ENCODE measurements at places on chromosomes 5 and 9. TPM values are rescaled to one million over a fixed set of nuclear protein-coding genes. Genes with fewer than 3 reads are reported as not detected.

FBXO4 gene
- total RNA-seq: 6.7 TPM

KYAT1 gene
- 7.0 TPM for total RNA-seq

CDX1 gene
- total RNA-seq: 0.57 TPM

DNA sequence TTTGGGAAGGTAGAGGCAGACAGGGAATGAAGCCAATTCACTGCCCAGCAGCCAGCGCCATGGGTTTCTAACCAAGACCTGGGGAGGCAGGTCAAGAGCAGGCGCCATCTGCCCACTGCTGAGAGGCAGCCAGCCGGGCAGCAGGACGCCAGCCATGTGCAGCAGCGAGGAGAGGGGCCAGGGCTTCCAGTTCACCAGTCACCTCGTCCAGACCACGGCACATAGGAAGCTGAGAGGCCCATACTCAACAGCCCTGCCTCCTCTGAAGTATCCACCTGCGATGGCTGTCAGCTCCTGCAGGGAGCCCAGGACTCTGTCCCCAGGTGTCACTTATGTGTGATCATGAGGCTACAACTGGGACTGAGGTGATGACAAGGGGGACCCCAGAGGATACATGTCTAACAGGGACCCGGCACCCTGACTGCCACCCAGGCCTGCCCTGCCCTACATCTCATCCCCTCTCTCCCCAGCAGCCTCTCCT is 30.1 kb downstream of the IPPK start:
- peaks cover under 1% of the 10 kb centered on the region for H3K4me1 ChIP-seq
- no peak for DNase-seq
- H3K36me3 ChIP-seq: peaks cover 28% of the 10 kb centered on the region
- no peak overlapping the region for H3K4me3 ChIP-seq

DNA sequence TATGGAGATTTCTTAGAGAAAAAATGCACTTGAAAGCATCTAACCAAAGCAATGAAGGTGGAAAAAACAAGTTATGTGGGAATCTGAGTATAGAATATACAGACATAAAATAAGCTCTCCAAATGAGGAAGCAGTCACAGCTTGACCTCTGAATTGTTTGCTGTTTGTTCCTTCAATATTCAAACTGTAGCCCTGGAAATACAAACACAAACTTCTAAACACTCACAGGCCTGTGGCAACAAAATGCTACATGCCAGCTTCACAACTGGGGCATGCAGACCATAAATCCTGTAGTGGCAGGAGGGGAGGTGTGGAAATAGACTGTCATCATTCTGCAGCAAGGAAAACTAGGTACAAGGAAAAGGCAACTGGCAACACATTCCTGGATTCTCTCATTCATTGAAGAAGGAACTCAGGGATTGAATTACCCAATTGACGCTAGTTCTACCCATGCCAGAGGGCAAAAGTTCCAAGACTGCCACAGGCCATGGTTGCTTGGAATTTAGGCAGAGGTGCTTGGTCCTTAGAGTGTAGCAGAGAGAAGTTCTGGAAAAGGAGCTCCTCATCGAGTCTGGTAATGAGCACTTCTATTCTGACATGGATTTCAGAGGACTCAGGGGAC is 349.6 kb downstream of the PDE4D start:
- no peaks in the 10 kb centered on the region for H3K27me3 ChIP-seq
- H3K4me3 ChIP-seq: no peak overlapping the region
- peaks cover 40% of the 10 kb centered on the region for H3K4me1 ChIP-seq
- no peak for DNase-seq
- no peaks in the 10 kb centered on the region for H3K36me3 ChIP-seq

DNA sequence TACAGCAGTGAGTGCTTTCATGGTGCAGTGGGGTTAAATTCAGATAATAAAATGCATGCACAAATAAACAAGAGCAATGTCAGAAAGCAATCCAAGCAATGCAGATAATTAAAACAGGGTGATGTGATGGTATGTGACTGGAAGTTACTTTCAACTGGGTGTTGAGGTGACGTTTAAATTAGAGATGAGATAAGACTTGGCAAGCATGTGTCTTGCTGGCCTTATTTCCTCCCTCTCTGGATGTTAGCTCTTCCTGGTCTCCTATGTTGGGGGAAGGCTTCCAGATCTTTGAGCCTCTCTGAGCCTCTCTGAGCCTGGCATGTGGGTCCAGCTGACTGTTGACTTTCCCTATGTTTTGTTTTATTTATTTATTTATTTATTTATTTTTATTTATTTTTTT is 54.4 kb downstream of the DOCK2 start:
- no peak overlapping the region for H3K27ac ChIP-seq
- no peaks in the 10 kb centered on the region for H3K27me3 ChIP-seq
- peaks cover 31% of the 10 kb centered on the region for H3K4me1 ChIP-seq
- DNase-seq: no peak

DNA sequence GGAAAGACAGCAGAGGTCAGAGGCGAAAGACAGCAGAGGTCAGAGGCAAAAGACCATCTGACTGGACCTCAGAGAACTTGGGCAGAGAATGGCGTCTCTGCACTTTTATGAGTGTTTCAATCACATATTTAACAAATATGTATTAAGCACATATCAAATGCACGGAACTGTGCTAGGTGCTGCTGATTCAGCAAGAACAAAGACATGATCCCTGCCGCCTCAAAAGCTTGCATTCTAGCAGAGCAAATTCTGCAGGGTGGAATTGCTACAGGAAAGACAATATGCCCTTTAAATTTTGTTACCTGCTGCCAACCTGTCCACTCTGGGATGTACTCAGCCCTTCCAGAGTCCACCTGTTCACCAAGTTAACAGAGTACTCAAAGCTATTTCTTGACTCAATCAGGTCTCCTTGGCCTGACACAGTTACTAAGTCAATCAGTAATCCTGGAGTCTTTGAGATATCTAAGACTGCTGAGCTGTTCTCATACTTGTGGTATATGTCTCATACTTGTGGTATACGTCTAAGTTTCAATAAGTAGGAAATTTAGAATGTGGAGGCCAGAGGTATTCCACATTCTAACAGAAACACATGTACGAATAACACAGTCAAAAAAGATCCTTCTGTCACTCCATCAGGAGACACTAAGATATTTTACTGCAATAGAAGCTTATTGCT is 131.8 kb downstream of the GNAQ start:
- no peak overlapping the region for H3K4me3 ChIP-seq
- no peaks in the 10 kb centered on the region for H3K27me3 ChIP-seq
- no peak for DNase-seq
- peaks cover 2% of the 10 kb centered on the region for H3K36me3 ChIP-seq

DNA sequence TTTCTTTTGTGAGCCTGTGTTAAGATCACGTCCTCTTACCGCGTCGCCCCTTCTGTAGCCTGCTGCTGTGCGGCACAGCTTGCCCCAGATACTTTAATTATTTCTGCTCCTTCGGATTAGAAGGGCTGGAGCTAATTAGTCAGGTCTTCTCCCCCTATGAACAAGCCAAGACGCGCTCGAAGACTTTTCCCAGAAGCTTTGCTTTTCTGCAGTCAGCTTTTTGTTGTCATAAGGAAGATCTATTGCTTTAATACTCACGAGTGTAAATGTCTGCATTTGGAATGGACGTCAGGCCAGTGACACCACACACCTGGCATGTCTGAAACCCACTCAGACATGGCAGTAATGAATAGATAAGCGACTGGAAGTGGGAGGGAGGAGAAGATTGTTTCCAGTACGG is 37.0 kb downstream of the PRUNE2 start:
- no peaks in the 10 kb centered on the region for H3K36me3 ChIP-seq
- no peak for DNase-seq
- no peak overlapping the region for H3K27ac ChIP-seq
- H3K4me1 ChIP-seq: peaks cover 21% of the 10 kb centered on the region
- H3K4me3 ChIP-seq: no peak overlapping the region

- H3K36me3 ChIP-seq: no peaks in the 10 kb centered on the region
- peaks cover 32% of the 10 kb centered on the region for H3K27me3 ChIP-seq
- H3K4me3 ChIP-seq: no peak overlapping the region
- no peaks in the 10 kb centered on the region for H3K4me1 ChIP-seq
- no peak overlapping the region for H3K27ac ChIP-seq
These were observed 314.4 kb upstream of the IRX4 start for GRCh38 chr5:2196989-2197619.
